ENCODE measurements at places on chromosomes 2 and 18.

- no peak for DNase-seq
Observed at GRCh38 chr18:43789234-43790000, 512.1 kb upstream of the SYT4 start.

DNA sequence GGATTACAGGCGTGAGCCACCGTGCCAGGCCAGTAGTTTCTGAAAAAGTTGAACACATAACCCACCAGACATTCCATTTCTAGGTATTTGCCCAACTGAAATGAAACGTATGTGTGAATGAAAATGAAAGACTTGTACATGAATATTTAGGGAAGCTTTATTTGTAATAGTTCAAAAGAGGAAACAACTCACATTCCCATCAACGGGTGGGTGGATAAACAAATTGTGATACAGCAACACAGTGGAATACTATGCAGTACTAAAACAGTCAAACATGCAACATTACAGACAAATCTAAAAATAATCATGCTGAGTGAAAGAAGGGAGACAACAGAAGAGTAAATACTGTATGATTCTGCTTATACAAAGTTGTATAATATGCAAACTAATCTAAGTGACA is 46.8 kb downstream of the TMEM131 start:
- no peak for DNase-seq

GRCh38 chr2:237219826-237220225 is 134.1 kb downstream of the COPS8 start:
- no peak for DNase-seq

DNA sequence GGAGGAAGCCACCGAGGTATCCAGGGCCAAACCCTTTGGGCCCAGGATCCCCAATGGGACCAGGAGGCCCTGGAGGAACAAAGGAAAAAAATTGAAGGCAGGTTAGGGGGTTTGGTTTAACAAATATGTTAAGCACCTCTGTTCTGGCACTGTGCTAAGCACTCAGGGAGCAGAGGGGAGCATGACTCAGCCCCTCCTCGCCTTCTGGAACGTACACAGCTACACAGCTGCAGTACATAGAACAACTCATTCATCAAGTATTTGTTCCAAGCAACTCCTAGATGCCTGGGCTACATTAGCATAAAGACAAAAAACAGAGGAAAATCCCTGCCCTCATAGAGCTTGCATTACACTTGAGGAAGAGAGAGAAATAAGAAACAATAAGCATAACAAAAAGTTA is 153.6 kb downstream of the COL4A4 start:
- no peak for DNase-seq

GRCh38 chr2:44778671-44779476 is 162.6 kb upstream of the SIX3 start:
- no peak for DNase-seq

GRCh38 chr18:79323471-79323870 is 72.3 kb upstream of the NFATC1 start:
- no peak for DNase-seq

DNA sequence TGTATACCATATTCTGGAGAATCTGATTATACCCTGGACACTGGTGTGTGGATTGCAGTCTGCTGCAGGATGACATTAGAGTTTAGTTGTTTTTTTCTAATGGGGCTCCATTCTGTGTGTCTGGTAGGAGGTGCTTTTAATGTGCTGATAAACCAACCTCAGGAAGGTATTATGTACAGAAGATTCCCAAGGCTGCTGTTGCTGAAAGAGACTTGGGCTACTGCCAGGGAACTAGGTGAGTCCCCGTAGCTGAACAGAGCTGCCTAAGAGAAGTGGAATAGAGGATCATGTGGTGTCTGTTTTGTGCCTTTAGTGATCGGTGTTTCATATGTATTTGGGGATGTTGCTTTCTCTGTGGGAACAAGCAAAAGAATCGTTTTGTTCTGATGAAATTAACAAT is 16.5 kb downstream of the SPATA3 start:
- DNase-seq, result no peak

- no peak for DNase-seq
Observed at GRCh38 chr2:216447293-216447692, 35.0 kb downstream of the SMARCAL1 start.

- DNase-seq, result no peak
Observed at GRCh38 chr2:51344886-51345285, 313.0 kb upstream of the NRXN1 start.

GRCh38 chr2:7169593-7169992 is 252.4 kb downstream of the RNF144A start:
- DNase-seq, result no peak

- no peak for DNase-seq
Observed at GRCh38 chr18:49072524-49072934, 121.8 kb upstream of the SMAD7 start.

- DNase-seq, result no peak
Observed at GRCh38 chr18:23765931-23766330, 76.7 kb downstream of the LAMA3 start.

- DNase-seq, result no peak
Observed at GRCh38 chr2:235478609-235479008, 15.2 kb upstream of the AGAP1 start.

GRCh38 chr18:34913837-34914661 is 127.2 kb upstream of the MAPRE2 start:
- no peak for DNase-seq

DNA sequence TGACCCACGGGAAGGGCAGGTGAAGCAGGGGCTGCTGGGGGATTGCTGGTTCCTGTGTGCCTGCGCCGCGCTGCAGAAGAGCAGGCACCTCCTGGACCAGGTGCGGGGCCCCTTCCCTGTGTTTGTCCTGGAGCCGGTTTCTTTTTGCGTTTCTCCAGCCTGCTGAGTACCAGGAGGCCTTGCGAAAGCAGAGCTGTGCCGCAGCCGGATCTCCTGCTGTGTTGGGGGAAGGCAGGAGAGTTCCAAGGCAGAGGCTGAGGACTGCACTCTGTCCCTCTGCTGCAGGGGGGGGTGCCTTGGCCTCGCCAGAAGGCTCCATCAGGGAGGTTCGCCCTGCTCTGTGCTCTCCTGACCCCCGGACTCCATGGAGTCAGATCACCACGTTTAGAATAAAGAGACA is 2.8 kb downstream of the CAPN10 start:
- DNase-seq, result no peak
